ENCODE measurements at places on chromosomes 11 and 22.
A peak's percentile ranks its signal among the peaks of the same experiment; 100 is the strongest.

- DNase-seq = no peak
Observed at GRCh38 chr11:86919557-86920210, 35.5 kb downstream of the FZD4 start.

- DNase-seq = no peak
Observed at GRCh38 chr11:111352935-111353710, 26.0 kb downstream of the POU2AF1 start.

- DNase-seq = no peak
Observed at GRCh38 chr22:48881326-48881980, 946.2 kb downstream of the BRD1 start.

DNA sequence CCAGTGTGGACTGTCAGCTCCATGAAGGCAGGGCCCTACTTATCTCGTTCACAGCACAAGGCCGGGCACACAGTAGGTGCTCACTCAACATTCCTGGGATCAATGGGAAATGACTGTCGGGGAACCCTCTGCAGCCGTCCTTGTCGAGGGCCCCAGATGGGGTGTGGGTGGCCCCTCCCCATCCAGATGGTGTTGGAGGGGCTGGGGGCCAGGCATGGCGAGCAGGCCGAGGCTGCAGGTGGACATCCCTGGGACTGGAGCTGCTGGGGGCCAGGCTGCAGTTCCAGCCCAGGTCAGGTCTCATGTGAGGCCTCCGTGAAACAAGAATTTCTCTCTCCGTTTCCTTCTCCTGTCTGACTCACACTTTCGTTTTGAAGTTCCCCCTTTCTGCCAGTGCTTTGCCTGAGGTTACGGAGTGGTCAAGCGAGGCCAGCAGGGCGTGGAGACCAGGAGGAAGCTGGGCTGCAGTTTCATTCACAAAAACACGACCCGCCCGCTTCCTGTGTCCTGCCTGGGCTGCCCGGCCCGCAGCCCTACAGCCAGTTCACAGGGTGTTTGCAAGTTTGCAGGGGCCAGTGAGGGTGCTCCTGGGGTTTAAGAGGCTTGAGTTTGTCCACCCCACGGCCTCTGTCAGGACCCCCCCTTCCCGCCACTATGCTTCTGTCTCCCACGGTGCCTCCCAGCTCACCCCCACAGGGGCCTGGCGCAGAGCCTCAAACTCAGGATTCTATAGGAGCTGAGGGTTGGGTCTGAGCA, 4.5 kb downstream of the MYEOV start:
- peak; percentile 97 for DNase-seq

DNA sequence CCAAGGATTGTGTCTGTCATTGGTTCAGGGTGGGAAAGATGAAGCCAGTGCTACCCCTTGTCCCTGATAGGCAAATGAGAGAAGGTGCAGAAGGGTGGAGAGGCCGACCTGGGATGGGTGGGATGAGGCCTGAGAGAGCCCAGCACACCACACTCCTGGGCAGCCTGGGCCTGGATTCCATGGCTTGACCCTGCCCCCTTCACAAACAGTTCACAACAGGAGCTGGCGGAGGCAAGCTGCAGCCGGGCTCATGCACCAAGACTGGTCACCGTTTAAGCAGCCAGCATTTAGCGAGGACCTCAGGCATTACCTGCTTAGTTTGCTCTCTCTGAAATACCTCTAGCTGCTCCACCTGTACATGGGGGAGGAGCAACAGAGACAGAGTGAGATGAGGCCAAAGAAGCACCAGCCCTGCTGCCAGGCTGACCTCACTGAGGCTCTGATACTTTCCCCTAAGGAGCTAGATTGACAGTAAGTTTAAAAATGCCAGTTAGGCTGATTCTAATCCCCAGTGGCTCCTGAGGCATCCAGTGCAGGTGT, 13.5 kb downstream of the IL18BP start:
- no peak for DNase-seq

GRCh38 chr22:41534219-41534618, 10.1 kb downstream of the POLR3H start:
- DNase-seq = no peak

DNA sequence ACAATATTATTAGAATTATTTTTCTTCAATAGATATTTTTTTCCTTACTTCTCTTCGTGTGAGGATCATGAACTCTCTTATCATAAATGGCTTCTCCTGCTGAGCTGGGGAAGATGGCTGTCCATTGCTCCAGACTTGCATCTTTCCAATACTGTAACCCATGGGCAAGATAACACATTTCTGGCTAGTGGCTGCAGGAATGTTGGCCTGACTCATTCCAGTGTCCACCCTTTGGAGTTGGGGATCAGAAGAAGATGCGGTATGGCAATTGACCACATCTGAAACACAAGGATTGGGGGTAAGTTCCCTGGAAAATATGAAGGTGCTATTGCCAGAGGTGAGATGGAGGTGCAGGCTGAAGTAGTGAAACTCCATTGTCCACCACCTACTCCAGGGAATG, 92.8 kb downstream of the FAR1 start:
- DNase-seq = no peak

GRCh38 chr22:40407831-40408717, 37.7 kb downstream of the SGSM3 start:
- DNase-seq = no peak

GRCh38 chr11:96781082-96781481, 391.3 kb downstream of the JRKL start:
- DNase-seq = no peak

GRCh38 chr22:39130892-39131855, 21.3 kb downstream of the CBX7 start:
- peak; percentile 93 for DNase-seq

GRCh38 chr11:120293038-120293800, 31.9 kb upstream of the TLCD5 start:
- no peak for DNase-seq

- no peak for DNase-seq
Observed at GRCh38 chr11:102573851-102574250, 43.3 kb upstream of the MMP7 start.

DNA sequence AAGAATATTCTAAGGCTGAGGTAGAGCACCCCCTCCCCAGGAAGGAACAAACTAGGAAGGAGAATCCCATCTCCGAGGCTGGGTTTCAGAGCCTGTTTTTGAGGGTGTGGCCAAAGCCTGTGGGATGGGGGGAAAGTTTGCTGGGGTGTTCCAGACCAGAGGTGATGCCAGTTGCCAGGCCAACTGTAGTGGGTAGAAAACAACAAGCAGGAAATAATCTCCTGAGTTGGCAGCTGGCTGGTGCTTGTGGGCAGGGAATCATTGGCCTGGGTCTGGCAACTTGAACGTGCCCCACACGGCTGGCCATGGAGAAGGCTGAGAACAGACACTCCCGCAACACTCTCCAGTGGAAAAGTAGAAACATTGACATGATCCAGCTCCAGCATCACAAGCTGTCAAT, 385.6 kb downstream of the ETS1 start:
- DNase-seq = no peak

DNA sequence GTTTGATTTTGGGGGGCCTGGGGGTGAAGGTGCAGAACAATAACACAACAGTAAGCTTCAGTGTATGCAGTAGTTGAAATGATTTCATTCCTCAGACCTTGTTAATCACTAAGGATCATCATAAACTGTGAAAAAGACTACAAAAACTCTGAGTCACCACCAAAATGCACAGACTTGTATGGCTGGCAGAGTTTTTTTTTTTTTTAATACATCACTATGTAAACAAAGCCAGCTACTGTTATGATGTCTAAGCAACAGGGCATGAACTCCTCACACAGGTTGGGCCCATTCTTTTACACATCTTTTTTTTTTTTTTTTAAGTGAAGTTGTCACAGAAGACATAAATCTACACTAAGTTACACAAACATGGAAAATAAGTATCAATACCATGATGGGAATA, 311.9 kb downstream of the GUCY1A2 start:
- DNase-seq = no peak

GRCh38 chr22:31321421-31321820, 24.7 kb downstream of the PATZ1 start:
- no peak for DNase-seq

- DNase-seq = no peak
Observed at GRCh38 chr11:113723787-113724186, 17.7 kb upstream of the TMPRSS5 start.

DNA sequence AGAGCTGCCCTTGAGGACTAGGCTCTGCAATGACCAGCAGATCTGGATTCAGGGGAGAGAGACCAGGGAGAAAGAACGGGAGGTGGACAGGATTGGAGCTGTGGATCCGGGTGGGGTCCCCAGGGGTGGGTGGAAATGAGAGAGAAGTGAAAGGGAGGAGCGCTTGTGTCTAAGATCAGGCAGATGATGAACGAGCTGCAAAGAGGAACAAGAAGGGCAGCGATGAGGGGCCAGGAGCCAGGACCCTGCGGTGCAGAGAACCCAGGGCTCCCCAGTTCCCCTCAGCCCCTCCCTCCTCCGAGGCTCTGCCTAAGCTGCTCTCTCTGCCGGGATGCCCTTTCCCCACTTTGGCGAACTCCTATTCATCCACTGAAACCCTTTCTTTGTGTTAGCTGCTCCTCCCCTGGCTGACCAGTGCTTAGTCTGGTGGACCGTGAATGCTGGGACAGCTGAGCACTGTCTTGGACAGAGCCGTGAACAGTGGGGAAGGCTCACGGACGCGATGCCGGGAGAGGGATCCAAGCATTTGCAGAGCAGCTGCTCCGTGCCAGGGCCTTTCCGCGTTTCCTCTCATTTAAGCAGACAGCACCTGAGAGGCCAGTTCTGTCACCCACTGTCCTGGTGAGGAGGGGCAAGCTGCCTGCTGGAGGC, 35.9 kb downstream of the SHISAL1 start:
- no peak for DNase-seq

DNA sequence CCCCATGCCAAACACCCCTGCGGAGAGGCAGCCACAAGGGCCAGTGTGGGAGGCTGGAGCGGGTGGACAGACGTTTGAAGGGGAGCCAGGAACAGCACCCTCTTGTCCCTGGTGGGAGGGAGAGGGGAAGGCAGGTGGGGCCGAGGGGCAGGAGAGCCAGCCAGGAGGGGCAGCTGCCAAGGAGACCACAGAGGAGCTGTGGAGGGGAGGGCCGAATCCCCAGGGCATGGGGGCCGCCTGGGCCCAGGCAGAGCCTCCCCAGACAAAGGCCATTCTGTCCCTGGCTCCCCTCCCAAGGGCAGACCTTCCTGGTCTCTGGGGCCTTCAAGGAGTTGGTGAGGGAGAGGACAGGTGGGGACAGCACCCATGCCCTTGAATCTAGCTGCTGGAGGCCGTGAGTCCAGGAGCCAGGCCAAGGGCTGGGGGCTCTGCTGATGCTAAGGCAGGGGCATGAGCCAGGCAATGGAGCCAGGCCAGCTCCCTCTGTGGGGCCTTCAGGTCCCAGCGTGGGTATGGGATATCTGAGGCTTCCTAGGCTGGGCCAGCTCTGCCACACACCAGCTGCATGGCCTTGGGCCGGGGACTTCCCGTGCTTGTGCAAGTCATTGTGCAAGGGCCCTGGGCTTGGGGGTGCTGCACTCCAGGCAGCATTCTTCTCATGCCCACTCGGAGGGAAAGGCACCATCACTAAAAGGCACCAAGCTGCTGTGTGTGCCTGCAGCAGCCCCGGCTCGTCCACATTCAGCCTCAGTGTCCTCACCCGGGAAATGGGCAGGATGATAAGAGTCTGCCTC, 11.4 kb downstream of the EMID1 start:
- peak; percentile 79 for DNase-seq

GRCh38 chr11:76602431-76602861, 68.1 kb downstream of the LRRC32 start:
- no peak for DNase-seq

DNA sequence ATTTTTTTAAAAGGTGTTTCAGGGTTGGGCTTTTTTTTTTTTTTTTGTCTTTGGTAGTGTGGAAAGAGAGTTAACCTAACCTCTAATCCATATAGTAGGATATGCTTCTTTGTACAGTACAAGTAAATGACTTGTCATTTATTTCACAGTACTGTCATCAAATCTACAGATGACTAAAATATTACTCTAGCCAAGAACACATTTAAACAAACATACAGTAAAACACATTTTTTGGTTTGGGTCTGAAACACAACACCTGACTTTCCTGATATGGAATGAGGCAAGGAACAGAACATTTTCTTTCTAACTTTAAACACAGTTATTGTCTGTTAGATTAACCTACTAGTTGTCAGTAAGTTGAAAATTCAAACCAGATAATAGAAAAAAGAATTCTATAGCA, 68.1 kb downstream of the IMMP1L start:
- DNase-seq = no peak

DNA sequence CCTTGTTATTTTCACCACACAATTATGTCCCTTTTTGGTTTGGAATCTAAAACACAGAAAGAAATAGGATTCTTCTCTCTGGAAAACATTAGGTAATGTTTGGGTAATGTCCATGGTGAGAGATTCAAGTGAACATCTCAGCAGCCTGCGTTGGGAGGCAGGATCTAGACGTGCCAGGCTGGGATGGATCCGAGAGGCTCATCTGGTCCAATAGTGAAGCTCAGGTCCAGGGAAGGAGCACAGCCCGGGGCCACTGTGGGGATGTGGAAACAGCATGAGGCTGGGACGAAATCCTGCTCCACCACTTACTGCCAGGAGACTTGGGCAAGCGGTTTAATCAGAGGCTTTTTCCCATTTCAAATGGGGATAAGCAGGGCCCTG, 109.9 kb downstream of the CSNK2A3 start:
- DNase-seq = no peak
